HT1080 (cell line): ENCODE measurements at places on chromosomes 16 and 17. TPM values are rescaled to one million over a fixed set of nuclear protein-coding genes. Genes with fewer than 3 reads are reported as not detected.

Gene NPTX1
- total RNA-seq = 0.84 and 1.4 TPM in 2 replicates

Gene RASL10B
- total RNA-seq = 6.8 and 7.6 TPM in 2 replicates

Gene KRTAP3-2
- total RNA-seq = not detected in 2 replicates

Gene QRICH2
- 1.5 and 1.6 TPM in 2 replicates for total RNA-seq
